ENCODE measurements at places on chromosomes 1 and 21.

DNA sequence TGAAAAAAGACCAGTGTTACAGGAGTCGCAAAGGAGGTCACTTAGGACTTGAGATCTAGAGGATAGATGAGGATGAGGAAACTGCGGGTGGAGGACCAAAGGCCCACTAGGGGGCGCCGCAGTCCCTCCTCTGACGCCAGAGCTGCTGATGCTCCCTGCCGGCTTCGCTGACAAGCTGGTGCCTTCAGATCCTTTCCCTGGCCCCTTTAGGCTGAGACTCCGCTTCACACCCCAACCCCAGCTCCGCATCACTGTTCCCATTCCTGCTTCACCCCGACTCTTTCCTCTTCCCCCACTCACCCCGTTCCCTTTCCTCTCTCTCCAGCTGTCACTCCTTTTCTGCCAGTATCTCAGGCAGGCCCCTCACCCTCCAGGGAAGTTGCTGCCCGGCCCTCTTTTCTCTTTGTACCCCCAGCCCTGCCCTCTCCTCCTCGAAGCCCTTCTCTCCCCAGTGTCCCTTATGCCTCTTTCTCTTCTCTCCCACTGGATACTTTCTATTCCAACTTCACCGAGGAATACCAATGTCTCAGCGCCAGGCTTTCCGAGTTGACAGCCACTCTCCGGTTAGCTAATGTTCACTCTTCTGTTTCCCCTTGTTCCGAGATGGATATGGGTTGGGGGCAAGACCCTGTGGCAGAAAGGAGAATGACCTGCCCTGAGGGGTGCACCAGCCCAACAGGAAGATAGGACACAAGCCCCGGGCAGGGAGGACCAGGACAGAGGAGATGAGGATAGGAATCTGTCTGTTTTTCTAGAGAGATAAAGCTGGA, 4.5 kb downstream of the KCNJ9 start:
- peak; percentile 38 for DNase-seq

- no peak for DNase-seq
Measured at GRCh38 chr1:30952098-30952497, 43.5 kb upstream of the SDC3 start.

- DNase-seq = peak; percentile 82
Measured at GRCh38 chr1:70319750-70320149, 34.8 kb downstream of the ANKRD13C start.

DNA sequence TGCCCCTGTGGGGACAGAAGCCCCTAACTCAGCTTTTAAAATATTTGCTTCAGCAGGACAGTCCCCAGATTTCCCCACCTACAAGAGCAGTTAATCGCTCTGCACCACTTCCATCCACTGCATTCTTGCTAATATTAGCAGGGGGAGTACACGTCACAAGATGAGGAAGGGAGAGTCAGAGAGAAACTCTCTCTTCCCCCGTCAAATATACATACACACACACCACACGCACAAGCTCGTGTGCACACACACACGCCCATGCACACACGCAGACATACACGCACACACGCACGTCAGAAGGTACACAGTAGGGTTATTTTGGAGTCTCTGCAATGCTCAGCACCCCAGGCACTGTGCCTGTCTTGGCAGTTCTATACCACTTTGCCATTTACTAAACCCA, 2.1 kb downstream of the CLCA1 start:
- DNase-seq = no peak

- no peak for DNase-seq
Measured at GRCh38 chr1:57987523-57987922, 559.0 kb downstream of the OMA1 start.

GRCh38 chr1:217040711-217041455, 317.7 kb upstream of the ESRRG start:
- no peak for DNase-seq

DNA sequence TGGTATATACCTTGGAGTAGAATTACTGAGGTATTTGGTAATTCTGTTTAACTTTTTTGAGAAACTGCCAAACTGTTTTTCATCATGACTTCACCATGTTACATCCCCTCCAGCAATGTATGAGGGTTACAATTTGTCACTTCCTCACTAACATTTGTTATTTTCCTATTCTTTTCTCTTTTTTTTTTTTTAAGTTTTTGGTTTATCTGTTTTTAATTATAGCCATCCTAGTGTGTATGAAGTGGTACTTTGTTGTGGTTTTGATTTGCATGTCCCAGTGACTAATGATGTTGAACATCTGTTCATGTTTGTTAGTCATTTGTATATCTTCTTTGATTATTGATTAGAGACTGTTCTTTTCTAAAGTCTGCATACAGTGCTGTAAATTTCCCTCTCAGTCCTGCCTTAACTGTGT, 147.3 kb downstream of the HS2ST1 start:
- peak; percentile 29 for DNase-seq

DNA sequence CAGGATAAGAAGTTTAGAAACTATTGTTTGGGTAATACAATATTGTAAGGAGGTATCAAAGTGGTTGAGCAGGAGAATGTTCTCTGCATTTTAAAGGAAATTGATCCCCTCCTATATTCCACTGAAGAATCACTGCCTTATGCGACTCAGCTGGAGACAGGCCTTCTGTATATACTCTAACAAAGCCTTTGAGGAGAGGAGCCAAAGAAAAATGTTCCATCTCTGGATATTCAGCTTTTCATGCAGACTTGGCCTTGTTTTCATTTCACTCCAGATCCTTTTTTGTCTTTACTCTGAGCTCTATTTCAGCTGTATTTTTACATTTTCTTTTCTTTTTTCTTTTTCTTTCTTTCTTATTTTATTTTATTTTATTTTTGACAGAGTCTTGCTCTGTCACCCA, 42.1 kb upstream of the S1PR1 start:
- no peak for DNase-seq

DNA sequence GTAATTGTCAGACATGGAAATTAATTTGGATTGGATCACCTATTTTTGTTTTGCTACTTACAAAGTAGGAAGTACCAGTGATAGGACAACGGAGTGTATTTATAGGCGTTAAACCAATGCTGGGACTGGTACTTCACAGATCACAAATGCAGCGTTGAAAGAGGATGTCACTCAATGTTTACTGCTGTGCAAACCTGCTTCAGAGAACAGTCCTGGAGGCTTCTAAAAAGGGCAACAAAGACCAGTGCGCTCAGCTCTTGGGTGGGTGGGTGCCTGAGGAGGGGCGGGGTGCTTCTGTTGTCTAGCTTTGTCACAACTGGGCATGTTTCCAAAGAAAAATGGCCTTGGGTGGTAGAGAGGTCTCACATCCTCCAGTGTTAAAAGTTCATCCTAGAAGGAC, 2.1 kb downstream of the C1orf21 start:
- DNase-seq = no peak

DNA sequence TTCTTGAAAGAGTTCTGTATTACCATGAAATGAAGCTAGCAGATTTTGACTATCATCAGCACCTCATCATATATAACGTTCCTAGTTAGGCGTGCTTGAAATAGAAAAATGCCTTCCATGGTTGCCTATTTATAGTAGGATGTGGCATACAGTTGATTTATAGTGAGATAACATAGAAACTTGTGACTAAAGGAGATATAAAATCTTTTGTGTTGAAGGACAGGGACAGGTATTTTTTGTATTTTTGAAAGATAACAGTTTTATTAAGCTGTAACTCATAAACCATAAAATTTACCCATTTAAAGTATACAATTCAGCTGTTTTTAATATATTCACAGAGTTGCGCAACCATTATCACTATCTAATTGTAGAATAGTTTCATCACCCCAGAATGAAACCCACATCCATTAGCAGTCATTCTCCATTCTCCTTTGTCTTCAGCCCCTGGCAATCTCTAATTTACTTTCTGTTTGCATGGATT, 19.3 kb downstream of the SPEN start:
- DNase-seq = no peak

DNA sequence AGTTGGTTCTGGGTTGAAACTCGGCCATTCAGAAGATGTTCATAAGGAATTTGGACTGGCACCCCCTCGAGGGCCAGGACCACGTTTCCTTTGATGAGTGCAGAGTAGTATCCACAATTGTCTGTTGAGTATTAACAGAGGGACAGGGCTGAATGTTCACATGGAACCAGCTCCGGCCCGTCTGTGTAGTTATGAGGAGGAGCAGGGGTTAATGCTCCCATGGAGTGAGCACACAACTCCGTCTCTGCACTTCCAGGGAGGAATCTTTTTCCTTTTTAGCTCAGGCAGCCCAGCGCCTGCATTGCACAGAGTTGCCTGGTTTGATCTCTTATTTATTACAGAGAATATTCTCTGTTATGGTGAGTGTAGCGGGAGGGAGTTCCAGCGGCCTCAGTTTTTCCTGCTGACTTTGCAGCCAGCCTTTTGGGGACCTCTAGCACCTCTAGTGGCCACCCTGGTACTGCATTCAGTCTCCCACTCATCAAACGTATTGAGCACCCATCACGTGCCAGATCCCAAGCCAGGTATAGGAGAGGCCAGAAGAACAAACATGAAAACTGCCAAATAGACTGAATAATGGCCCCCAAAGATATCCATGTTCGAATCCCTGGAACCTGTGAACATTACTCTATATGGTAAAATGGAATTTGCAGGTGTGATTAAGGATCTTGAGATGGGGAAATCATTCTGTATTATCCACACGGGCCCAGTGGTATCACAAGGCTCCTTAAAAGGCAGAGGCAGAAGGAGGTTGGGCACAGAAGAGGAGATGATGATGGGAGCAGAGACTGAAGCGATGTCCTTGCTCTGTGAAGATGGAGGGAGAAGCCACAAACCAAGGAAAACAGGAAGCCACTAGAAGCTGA, 167.7 kb upstream of the CSF3R start:
- DNase-seq = peak; percentile 36

GRCh38 chr1:42848823-42849537, 2.6 kb downstream of the ZNF691 start:
- DNase-seq = peak; percentile 54

DNA sequence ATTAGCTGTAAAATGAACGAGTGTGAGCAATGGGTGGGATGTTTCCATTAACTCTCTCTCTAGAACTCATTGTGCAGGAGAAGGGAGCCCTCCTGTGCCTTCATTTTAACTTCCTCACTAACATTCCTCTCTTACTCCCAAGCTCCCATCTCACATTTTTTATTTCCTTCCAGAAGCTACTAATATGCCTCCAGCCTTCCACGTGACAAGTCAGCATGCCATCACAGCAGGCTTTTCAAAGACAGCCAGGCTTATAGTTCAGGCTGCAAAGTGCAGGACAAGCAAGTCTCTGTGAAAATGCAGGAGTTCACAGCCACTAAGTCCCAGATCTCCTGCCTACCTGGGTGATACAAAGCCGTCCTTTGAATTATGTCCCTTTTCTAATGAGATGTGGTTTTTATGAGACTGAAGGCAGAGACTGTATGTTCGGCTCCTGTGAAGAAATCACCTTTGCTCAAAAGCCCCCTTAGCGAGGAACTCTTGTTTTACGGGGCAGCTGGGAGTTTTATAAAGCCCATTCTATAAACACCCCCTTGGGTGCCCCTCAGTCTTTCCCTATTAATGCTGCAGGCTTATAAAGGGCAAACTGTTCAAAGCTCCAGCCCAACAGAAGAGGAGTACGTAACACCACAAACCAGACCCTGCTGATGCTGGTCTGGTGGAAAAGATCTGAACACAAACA, 14.8 kb upstream of the ANGPTL7 start:
- DNase-seq = no peak

DNA sequence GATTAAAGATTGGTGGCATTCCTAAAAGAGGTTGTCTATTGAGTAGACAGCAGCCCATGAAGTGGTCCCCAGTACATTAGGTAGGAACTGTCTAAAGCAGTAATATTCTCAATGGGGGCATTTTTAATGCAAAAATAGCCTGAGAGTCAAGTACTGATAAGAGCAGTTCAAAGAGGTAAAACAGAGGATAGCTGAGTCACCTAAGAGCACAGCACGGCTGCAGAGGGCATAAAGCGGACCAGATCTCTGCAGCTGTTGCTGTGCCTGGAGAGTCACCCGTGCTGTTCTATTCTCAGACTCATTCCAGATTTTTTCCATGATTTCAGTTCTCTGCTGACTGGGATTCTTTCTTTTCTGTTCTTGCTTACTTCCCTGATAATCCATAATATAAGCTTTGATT, 313.2 kb downstream of the OLFM3 start:
- DNase-seq = no peak

- DNase-seq = no peak
Measured at GRCh38 chr1:207444514-207445217, 9.5 kb upstream of the CR2 start.

GRCh38 chr1:27650539-27651175, 15.7 kb upstream of the FGR start:
- peak; percentile 25 for DNase-seq

GRCh38 chr1:6581561-6582305, 1.9 kb downstream of the ZBTB48 start:
- no peak for DNase-seq

- no peak for DNase-seq
Measured at GRCh38 chr1:51915951-51916350, 37.4 kb upstream of the NRDC start.

DNA sequence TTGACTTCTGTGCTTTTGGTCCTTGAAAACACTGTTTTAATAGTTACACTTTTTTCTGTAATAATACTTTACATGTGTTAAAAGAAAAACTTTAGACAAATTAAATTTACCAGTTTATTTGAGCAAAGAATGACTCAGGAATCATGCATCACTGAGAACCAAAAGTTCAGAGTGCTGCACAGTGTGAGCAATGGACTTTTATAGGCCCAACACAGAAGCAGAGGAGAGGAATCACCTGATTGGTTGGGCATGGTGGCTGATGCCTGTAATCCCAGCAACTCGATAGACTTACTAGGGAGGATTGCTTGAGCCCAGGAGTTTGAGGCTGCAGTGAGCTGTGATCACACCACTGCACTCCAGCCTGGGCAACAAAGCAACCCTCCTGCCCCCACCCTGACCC, 29.3 kb downstream of the ZNF648 start:
- DNase-seq = no peak

DNA sequence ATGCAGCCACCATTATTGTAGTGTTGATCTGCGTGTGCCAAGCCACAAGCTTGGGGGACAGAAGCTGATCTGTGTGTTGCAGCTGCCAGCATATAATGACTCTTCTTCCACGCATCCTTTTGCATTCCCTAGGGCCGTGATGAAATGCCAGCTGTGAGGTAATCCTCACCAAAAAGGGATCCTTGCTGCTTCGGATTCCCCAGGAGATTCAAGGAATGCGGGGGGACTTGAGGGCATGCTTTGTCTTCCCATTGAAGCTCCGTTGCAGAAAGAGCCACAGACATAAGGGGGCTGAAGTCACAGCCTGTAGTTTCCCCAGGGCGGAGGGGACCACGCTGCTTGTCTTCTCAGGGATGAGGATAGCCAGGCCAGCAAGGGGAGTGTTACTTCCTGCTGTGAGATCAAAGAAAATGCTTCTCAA, 281.6 kb upstream of the FMN2 start:
- DNase-seq = peak; percentile 49

DNA sequence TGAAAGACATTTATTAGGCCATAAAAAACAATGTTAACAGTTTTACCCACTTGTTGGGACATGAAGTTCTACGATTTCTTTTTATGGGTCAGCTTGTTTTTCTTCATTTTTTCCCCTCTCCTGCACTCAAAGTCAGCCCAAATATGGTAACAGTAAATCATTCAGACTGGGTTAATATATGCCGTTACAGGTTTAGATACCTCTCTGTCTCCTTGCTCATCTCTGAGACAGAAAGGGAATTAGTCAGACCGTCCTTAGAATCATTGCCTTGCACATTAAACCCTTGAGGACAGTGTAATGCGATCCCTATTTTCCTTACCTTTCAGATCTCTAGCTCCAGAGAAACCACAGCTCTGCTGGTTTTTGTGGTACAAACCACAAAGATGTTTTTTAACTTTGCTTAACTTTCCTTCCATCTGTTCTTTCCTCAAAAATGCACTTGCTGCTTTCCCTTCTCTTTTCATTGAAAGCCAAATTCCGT, 613.3 kb downstream of the PLPP3 start:
- no peak for DNase-seq

All from HFFc6 (cell line).